Tibial artery (tissue), 4 donors: ENCODE measurements at places on chromosomes 2 and 18.

- no peak for DNase-seq
These were observed 218.1 kb downstream of the WDR7 start for GRCh38 chr18:56869189-56869777.

DNA sequence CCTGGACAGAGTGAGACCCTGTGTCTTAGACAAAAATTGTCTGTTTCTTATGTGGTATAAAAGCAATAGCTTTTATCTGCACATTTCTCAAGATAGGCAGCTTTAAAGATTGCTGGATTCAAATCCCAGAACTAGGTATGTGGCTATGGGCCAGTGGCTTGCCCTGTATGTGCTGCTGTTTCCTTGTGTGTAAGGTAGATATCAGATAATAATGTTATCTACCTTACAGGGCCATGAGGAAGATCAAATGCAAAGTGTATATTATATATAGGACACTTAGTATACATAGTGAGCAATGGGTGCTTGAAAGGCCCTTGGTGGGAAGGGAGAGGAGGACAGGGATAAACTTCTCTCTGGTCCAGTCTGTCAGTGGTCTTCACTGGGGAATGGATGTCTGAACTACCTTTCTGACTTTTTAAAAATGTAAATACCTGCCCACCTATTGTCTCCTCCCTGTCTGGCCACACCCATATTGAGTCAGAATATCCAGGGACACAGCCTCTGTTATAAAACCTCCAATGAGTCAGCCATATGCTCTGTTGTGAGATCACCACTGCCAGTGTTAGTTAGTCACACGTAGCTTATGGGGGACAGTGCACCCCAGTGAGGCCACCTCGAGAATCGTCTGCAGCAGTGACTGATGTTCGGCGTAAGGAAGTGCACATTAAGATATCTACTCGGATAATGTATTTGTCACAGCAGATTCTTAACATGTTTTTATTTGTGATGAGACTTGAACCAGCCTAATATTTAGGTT lies 383.4 kb downstream of the PTPRM start:
- DNase-seq: no peak

DNA sequence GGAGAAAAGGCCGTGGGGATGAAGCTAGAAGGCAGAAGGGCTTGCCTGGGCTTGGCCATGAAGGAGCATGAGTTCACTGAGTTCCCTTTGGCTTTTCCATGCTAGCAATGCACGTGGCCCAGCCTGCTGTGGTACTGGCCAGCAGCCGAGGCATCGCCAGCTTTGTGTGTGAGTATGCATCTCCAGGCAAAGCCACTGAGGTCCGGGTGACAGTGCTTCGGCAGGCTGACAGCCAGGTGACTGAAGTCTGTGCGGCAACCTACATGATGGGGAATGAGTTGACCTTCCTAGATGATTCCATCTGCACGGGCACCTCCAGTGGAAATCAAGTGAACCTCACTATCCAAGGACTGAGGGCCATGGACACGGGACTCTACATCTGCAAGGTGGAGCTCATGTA lies 2.9 kb downstream of the CTLA4 start:
- DNase-seq: no peak

- DNase-seq: no peak
These were observed 258.5 kb downstream of the DOK6 start for GRCh38 chr18:69659142-69659651.

DNA sequence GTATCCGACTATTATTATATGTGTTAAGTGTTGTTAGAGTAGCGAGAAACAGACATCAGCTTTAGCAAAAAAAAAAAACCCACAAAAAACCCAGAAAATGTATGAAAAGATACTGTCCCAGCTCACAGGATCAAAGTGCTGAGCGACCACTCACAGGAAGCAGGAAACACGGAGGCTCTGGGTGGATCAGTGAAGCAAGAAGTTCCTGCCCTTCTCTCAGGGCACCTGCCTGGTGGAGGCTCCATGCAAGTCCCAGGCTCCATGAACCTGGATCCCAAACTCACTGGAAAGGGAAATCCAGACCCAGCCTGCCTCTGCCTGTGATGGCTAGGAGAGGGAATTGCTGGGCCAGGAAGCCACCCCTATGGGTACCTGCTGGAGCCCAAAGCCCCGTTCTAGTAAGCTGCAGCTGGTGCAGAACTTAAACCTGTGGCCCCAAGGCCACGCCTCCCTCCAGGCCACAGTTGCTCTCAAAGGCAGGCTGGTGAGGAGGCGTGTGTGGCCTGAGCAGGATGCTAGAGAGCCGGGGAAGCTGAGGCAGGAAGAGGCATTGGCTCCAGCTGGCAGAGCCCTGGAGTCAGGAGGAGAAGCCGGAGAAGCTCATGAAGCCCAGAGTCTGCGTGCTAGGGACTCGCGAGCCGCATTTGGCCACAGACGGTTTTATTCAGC lies 63.5 kb upstream of the TAF1B start:
- DNase-seq: no peak

GRCh38 chr2:25160376-25160775 lies 8.0 kb downstream of the POMC start:
- no peak for DNase-seq

- no peak for DNase-seq
These were observed 50.8 kb downstream of the WIPF1 start for GRCh38 chr2:174546519-174547506.

- DNase-seq: no peak
These were observed 160.8 kb downstream of the TGIF1 start for GRCh38 chr18:3610813-3611212.

- no peak for DNase-seq
These were observed 25.2 kb downstream of the PTRHD1 start for GRCh38 chr2:24768013-24768412.

DNA sequence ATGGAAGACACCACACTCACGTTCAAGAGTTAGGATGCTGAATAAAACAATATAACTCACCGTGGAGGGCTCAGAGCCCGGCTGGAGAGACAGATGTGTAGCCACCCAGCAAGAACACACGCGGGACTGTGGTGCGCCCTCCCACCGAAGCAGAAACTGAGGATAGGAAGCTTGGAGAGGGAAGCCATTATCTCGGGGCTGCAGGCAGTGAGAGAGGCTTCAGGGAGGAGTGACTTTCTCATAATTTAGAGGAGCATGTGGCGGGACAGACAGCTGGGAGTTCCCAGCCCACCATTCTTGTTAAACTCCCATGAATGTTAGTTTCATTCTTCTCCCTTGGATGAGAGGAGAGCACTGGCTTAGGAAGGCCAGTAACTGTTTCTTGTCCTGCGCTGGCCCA lies 96.4 kb downstream of the MAPRE2 start:
- DNase-seq: no peak

GRCh38 chr2:165074323-165074722 lies 119.0 kb upstream of the SLC38A11 start:
- no peak for DNase-seq

DNA sequence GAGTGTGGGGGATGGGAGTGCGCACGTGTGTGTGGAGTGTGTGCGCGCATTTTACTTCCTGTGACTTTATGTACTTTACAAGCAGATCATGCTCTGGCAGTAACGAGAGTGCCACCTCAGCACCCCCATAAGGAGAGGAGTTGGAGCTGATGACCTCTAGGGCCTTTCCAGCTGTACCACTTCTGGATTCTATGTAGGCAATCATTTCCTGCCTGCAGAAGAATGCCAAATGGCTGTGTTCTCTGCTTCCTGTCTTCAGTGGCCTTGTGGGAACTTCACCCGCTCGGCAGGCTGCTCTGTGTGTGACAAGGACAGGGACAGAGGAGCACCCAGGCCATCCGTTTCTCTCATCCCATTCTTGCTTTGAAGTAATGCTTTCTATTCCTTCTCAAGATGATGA lies 22.8 kb upstream of the ZNF385B start:
- no peak for DNase-seq

GRCh38 chr2:5959836-5960820 lies 267.9 kb downstream of the SOX11 start:
- DNase-seq: no peak

DNA sequence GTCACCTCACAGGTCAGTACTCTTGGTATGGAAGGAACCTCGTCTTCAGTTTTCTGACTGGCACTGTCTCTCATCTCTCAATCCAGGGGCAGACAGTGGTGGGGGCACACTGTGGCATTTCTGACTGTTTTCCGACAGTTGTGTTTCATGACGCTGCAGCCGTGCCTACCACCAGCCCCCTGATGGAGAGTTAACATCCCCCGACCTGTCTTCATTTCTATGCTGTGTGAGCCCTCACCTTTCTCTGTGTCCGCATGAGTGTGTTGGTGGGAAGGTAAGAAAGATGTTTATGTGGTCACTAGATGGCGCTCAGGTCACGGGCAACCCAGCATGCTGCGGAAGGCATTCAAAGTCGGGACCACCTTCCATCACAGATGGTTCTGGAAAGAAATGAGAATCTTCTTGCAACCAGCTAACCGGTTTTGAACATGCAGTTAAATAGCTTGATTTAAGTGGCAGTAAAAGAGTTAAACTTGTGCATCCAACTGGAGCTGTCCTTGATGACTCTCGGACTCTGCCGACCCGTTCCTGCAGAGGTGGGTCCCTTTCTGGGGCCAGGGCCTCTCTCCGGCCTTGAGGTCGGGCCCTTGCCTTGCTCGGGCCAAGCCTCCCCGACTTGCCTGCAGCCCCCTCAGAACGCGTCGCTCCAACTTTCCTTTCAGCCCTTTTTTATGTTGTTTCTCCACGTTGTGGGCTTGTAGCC lies 92.4 kb downstream of the DYSF start:
- DNase-seq: no peak

GRCh38 chr2:237262838-237263771 lies 150.9 kb downstream of the COL6A3 start:
- DNase-seq: no peak

DNA sequence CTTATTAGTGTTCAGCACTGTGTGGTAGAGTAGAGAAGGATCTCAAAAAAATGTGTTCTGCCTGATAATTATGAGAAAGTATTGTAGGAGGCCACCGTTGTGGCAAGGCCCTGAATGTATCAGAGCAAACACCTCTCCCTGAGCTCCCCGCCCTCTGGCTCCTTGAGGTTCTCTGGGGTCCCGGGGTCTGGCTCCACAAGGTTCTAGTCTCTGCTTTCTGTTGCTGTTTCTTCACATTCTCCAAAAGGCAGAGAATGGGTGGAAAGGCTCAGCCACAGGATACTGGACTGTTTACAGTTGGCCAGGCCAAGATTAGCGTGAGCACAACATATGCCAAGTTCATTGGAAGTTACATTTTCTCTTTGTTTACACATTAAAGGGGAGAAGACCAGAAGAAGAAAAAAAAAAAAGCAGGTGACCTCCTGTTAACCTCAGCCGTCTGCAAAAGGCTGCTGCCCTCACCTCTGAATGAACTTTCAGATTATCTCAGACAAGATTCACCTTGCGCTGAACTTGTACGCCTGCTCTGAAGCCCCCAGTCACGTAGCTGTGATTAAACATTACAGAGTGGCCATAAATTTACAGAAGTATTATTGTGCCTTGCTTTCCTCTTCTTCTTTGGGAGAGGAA lies 56.6 kb upstream of the CYP26B1 start:
- no peak for DNase-seq

DNA sequence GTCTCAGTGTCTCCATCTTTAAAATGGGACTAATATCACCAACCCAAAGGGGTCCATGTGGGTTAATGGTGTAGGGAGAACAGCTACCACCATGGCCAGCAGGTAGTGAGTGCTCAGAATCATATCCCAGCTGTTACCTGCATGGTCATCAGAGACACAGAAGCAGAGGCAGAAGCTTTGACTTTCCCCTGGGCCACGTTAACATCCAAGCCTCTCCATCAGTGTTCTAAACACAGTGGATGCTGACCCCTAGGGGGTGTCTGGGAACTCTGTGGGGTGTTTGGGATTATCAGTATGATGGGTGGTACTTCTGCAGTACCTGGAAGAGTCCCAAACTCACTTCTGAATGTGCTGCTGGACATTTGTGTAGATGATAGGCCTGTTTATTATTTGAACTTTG lies 93.6 kb downstream of the GYPC start:
- DNase-seq: no peak

DNA sequence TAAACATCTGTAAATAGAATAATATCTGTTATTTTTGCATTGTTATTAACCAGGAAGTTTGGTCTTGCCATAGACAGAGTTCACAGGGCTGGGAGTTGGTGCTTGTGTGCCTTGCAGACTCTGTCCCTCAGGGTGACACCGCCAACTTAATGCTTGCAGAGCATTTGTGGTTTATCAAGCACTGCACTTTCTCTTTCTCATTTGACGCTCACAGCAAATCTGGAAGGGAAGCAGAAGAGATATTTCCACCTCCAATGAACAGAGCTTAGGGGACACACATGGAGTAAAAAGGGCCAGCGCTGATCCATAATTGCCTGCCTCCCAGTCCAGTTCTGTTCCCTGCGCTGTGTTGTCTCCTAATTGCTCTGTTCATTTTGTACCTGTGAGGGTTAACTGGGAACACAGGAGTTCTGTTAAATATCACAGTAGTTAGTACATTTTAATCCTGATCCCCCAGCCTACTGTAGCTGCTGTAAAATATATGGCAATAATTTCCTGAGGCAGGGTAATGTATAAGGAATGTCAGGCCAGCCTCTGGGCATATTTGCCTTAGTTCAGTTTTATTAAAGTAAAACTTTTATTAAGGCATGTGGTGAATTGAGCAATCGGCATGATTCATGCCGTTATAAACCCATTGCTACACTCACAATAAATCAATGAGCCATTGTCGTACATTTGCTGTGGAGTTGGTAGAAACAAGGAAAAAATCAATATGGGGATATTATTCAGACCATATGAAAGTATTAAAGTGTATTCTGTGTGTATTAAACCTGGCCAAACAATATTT lies 182.5 kb upstream of the OSR1 start:
- DNase-seq: no peak

GRCh38 chr2:140975237-140975636 lies 1155.6 kb downstream of the LRP1B start:
- DNase-seq: no peak

DNA sequence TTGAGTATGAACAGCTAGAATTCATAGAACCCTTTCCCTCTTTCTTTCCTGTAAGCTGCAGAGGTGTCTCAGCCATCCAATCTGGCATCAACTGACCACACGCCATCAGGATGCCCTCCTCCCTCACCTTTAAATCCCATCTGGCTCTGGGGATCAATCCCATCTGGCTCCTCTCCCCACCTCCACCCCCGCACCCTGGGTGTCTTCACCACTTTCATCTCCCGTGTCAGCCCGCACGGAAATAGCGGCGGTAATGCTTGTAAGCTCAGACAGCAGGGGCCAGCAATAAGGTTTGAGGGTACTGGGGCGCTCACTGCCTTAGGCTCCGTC lies 508 bp upstream of the TUBA4B start:
- DNase-seq: no peak

DNA sequence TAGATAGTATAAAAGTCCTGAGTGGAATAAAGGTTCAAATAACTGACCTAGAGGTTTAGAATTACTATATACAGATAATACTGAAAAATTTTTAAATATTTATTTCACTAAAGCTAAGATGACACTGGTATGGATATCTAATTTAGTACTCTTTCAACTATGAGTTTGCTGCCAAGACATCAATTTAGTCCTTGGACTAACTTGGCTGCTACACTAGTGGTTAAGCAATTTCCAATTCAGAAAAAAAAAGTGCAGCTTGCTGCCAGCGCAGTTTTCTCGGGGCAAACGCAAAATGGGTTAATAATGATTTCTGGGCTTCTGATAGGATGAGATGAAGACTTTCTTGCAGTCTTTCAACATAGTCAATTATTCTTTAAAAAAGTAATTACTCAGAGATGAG lies 10.8 kb downstream of the BUB1 start:
- no peak for DNase-seq
